ENCODE measurements at places on chromosomes 7 and 10.

- no peak for DNase-seq
These were observed 101.4 kb downstream of the C10orf105 start for GRCh38 chr10:71618176-71618575.

GRCh38 chr10:60731134-60731885 lies 47.0 kb upstream of the CDK1 start:
- DNase-seq, result no peak

- no peak for DNase-seq
These were observed 266.6 kb upstream of the GNAI1 start for GRCh38 chr7:79868010-79868409.

DNA sequence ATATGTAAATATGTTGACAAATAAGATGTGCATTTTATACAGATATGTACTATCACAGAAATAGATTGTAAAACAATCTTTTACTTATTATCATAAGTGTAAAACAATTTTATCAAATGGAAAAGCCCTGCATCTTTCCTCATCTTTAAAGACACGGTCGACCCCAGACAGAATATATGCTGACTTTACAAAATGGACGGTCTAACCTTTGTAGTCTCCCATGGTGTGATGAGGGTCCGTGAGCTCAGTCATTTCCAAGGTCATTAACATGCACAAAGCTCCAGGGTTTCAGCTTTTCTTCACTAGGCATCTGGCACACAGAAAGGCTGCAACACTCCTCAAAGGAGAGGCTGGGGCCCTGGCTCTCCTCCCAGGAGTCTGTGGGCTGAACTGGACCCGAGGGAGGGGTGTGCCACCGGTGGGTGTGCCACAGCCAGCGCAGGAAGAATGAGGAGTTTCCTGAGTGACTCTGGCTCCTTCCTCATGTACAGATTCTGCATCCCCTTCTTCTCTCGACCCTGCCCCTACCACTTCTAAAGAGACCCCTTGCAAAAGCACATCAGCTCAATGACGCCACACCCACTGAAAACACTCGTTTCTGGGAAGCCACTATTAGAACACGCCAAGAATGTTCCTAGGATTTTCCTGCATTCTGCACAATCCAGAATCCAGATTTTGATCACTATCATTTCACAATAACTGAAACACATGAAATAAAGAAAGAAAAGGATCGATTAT lies 26.2 kb upstream of the ABLIM1 start:
- DNase-seq, result no peak

GRCh38 chr10:98623176-98623575 lies 176.4 kb upstream of the HPS1 start:
- DNase-seq, result no peak

GRCh38 chr10:6247041-6247712 lies 44.4 kb downstream of the PFKFB3 start:
- DNase-seq, result no peak

DNA sequence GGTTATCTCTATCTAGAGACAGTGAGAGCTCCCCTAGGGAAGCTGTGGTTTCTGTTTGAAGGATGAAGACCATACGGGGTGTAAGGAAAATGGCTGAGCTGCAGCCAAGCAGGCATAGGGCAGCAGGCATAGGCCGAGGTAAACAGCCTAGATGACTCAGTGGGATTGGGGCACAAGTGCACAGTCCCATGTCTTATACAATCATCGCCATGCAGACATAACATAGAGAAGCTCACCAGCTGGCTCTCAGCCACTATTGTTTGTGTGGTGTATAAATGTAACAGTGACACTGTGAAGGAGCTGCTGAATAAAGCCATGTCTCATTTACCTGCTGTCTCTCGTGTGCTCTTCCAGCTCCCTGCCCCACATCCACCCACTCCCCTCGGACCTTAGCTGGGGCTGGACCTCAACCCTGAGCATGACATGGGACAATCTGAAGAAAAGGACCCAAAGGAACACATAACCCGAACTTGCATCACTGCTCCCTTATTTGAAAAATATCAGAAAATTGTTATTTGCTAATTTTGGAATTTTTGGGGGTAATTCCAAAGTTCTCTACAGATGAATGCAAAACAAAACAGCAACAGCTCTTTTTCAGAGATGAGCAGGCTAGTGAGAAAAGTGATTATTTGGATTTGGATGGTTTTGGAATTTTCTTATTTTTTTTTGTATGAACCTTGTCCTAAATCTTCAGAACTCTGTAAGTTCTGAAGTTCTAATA lies 582.7 kb downstream of the REEP3 start:
- no peak for DNase-seq

DNA sequence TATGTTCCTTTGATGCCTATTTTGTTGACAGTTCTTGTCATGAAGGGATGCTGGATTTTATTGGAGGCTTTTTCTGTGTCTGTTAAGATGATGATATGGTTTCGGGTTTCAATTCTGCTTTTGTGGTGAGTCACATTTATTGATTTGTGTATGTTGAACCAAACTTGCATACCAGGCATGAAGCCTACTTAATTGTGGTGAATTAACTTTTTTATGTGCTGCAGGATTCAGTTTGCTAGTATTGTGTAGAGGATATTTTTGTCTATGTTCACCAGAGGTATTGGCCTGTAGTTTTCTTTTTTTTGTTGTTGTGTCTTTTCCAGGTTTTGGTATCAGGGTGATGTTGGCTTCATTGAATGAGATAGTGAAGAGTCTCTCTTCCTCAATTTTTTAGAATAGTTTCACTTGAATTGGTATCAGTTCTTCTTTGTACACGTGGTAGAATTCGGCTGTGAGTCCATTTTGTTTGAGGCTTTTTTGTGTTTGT lies 345.9 kb downstream of the KIF20B start:
- DNase-seq, result no peak

DNA sequence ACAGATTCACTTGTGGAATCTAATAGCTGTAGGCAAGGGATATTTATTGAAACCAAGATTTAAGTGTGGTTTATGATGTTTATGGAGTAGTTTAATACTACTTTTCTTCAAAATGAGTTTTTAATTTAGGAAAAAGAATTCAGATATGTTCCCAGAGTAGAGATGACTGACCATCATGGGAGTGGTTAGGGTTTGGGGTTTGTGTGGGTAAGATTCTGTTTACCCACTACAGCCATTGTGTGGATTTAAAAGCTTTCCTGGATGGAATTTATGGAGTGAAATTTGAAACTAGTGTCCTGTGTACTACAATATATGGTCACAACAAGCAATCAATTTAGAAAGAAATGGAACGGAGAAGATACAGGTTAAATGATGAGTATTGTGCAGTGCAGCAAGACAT lies 453.5 kb downstream of the AUTS2 start:
- no peak for DNase-seq

DNA sequence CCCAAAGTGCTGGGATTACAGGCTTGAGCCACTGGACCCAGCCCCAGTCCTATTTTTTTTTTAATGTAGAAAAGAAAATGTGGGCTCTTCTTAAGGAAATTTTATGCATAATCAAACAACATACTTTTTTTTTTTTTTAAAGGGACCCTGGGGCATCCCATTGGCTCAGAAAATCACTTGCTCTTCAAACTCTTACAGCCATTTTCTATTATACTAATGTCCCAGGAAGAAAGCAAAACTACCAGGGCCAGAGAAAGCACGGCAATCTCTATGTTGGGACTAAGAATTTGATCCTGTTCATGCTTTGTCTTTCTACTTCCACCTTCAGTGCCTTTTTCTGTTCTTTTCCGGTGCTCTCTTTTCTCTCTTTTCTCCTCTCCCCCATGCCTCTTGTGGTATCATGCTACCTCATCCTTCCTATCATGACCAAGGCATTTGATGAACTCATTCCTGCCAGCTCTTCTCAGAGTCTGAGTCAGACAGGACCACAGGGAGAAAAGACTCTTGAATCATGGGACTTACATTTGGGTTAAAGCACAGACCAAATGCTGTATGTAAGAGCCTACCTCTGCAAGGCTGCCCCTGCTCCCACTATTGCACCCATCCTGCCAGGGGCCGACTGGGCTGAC lies 76.4 kb upstream of the CCNY start:
- no peak for DNase-seq

- no peak for DNase-seq
These were observed 92.0 kb downstream of the BBS9 start for GRCh38 chr7:33221390-33221789.

GRCh38 chr10:108673741-108674140 lies 1249.6 kb downstream of the XPNPEP1 start:
- DNase-seq, result no peak

- DNase-seq, result no peak
These were observed 54.9 kb upstream of the ABCB5 start for GRCh38 chr7:20560325-20561180.

GRCh38 chr7:52325237-52325636 lies 710.2 kb upstream of the POM121L12 start:
- DNase-seq, result no peak

- DNase-seq, result peak; percentile 5
These were observed 4.8 kb upstream of the CHN2 start for GRCh38 chr7:29189743-29190201.

DNA sequence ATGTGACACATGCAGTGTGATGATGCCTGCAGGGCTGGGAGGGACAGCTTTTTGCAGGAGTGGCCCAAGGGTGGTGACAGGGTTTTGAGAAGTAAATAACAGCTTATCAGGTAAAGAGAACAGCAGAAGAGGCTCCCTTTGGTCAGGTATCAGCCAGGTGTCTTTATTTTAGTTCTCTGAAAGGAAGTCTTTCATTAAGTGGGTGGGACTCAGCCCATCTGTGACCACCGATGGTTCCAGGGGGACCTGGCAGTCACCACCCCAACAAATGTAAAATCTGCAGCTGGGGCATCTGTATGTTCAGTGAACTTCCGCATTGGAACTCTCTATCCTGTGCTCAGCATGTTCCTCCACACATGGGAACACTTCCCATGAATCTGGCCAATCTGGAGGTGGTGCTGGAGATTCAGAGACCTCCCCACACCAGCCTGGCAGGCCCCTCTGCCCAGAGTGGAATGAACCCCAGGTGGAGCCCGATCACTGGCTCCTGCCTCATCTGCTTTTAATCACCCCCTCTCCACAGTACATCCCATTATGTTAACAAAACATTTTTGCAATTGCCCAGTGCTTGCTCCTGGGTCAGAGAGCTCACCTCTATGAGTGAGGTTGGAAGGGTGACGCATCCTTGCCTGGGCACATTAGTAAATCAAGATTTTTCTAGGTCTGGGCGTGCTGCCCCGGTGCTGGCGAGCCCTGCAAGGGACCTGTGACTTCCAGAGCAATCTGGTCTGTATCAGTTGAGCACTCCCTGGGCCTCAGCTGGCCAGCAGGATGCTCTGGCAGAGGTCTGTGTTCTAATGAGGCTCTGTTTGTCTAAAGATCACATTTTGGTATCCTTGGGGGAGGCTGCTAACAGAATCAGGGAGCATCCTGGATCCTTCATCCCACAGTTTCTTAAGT lies 140.4 kb upstream of the GDF10 start:
- DNase-seq, result no peak

GRCh38 chr10:96968682-96969423 lies 136.8 kb downstream of the LCOR start:
- no peak for DNase-seq

DNA sequence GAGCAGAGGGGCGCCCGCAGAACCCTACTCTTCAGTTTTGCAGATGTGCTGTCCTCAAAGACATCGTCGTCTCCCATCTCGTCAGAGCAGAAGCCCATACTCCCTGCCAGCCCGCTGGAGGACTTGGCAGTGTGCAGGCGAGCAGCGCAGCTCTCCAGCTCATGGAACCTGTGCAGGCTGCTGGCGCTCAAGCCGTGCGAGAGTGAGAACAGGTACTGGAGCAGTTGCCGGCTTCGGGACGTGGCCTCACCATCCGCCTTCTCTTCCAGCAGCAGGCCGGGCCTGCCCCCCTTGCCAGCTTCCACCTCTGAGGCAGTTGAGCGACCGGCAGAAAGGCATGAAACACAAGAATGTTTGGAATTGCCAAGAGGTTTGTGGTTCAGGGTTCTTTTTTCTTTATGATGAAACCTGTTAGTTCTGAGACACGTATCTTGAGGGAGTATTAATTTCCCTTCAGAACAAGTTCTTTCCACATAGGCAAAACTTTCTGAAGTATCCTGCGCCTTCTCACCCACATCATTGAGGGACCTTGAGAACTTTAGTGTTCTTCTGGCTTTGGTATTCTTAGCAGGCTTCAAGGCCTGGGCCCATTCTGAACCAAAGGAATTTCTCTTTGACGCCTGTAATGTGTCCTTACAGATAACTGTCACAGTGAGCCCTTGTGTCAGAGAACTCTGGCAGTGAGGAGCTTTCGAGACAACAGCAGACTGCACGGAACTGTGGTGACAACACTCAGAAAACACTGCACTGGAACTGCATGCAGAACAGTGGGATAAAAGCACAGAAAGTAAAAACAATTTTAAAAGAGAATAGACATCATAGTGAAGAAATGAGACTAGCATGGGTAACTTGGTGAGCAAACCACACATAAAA lies 89.5 kb downstream of the ALOX5 start:
- DNase-seq, result no peak

- DNase-seq, result no peak
These were observed 55.8 kb downstream of the FIGNL1 start for GRCh38 chr7:50394315-50394714.

DNA sequence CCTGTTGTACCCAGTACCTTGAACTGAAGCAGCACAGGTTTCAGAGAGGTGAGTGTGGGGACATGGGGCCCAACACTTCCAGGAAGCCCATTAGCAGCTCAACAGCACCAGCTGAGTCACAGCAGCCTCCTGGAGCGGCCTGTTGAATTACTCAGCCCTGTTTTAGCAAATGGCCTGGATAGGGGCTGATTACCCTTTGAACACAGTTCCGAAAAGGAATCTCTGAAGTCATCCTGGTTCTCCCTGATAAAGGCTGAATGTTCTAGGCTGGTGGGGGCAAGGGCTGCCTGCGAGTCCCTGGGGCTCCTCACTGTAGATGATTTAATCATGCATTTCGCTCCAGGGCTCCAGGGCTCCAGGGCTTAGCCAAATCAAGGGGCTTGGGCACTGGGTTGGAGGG lies 287.5 kb downstream of the GRID1 start:
- no peak for DNase-seq

GRCh38 chr10:60035984-60036383 lies 129.6 kb upstream of the CCDC6 start:
- DNase-seq, result no peak

DNA sequence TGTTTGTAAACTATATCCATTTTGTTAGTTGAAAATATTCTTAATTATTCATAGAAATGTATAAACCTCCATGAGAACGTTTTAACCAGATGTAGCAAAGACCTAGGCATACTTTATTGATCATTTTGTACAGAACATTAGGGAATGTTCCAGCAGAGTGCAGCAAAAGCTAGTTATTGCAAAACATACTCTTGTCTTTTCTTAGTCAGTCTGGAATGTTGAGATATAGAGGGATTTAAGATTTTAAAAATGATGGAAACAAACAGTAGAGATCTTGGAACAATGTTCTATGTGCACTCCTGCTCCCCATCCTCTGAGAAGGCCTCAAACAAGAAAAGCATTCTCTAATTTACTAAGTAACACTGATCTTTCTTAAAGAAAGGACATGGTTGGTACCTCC lies 292.1 kb downstream of the BBS9 start:
- no peak for DNase-seq

DNA sequence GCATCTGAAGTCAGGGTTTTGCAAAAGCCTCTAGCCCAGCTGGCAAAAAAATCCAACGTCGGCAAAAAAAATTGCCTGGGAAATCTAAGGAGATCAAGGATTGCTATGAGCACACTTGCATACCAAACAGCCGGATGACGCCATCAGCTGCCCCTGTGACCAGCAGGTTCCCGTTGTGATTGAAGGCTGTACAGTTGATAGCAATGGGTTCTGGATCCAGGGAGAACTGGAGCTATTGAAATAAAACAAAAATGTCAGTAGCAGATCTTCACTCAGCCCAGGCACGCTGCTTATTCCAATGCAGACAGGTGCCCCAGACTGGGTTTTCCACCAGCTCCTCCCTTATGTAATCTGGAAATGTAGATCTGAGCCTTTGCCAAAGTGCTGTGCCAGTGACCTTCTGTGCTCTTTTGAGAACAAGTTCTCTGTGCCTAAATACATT lies 18.7 kb upstream of the CYREN start:
- no peak for DNase-seq
